DMS153 (cell line): ENCODE measurements at places on chromosomes 4 and X.

- DNase-seq: no peak
Measured at GRCh38 chrX:138890491-138890890, 179.0 kb upstream of the FGF13 start.

GRCh38 chrX:47958761-47959342, 44.9 kb downstream of the ZNF182 start:
- no peak for DNase-seq

GRCh38 chr4:121256887-121257466, 92.9 kb upstream of the TNIP3 start:
- DNase-seq: no peak

GRCh38 chr4:16055471-16055870, 28.4 kb downstream of the PROM1 start:
- DNase-seq: no peak

GRCh38 chr4:69860052-69860451, at the start of gene SULT1E1:
TSS of gene SULT1E1 (minus strand) at chr4:69860145. CDS start at chr4:69857644, 2,501 bp downstream.
- no peak for DNase-seq

- no peak for DNase-seq
Measured at GRCh38 chr4:675036-675882, 917 bp downstream of the MYL5 start.

GRCh38 chrX:150506486-150506885, 61.9 kb upstream of the MTM1 start:
- no peak for DNase-seq

DNA sequence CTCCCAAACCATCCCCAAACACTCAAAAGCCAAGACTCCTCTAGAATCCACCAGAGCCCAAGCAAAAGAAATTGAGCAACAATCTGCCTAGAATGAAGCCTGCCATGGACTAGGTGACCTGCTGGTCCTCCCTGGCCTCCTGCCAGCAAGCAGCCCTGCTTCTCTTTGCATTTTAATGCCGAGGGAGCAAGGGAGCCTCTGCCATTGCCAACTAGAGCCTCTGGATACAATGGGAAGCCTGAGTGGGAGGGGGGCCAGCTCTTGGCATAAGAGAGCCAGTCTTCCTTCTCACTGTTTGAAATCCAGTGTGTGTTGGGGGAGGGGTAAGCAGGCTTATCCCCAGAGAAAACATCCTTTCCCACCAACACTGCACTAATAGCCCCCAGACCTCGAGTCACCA, 1.5 kb upstream of the GDPD2 start:
- no peak for DNase-seq

- no peak for DNase-seq
Measured at GRCh38 chr4:78225236-78225635, 168.1 kb downstream of the FRAS1 start.

GRCh38 chr4:189121336-189121735, 819.3 kb upstream of the FRG1 start:
- DNase-seq: peak; percentile 43
